ENCODE measurements at places on chromosomes 2 and 18.
A peak's percentile ranks its signal among the peaks of the same experiment; 100 is the strongest.

DNA sequence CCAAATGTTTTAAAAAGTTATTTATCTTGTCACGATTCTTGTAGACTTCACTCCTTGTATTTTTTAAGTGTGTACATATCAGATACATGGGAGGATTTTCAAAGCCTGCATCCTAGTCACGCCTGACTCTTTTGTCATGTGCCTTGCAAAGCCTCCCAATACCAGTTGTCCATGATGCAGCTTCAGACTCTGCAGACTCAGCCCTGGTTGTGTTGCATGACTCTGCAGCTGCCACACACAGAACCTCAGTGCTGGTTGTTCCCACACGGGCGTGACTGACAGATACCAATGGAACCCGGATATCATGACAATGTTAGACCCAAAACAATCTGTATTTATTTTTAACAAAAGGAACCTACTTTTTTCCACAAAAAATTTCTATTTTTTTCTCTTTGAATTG is 38.2 kb downstream of the TPO start:
- no peak for DNase-seq

DNA sequence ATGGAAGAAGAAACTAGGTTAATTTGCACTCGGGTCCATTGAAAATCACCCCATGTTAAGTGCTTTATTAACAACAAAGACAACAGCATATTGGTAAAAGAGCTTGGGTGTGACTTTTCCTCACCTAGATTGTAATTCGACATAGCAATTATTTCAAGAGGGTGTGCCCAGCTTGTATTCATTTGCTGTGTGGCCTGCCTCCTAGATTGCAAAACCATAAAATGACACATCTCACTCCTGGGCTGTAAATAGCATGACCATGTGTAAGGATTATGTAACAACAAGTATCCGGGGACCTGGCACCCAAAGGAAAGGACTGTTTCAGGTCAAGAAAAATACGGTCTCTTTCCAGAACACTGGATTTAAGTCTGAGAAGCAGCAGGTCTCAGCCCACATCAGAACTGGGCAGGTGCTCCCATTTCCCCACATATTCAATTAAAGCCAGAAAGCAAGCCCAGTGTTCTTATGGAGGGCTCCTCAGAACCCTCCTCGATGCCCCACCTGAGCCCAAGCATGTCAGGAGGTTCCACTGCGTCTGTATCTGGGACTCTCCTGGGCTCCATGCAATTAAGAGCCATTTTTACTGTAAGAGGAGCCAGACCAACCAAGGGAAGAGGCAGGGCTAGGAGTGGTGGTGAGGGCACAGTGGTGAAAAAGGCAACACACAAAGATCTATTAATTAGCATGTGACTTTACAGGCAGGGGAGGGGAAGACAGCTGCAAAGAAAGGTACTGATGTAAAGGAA is 39.2 kb downstream of the MREG start:
- peak; percentile 9 for DNase-seq

DNA sequence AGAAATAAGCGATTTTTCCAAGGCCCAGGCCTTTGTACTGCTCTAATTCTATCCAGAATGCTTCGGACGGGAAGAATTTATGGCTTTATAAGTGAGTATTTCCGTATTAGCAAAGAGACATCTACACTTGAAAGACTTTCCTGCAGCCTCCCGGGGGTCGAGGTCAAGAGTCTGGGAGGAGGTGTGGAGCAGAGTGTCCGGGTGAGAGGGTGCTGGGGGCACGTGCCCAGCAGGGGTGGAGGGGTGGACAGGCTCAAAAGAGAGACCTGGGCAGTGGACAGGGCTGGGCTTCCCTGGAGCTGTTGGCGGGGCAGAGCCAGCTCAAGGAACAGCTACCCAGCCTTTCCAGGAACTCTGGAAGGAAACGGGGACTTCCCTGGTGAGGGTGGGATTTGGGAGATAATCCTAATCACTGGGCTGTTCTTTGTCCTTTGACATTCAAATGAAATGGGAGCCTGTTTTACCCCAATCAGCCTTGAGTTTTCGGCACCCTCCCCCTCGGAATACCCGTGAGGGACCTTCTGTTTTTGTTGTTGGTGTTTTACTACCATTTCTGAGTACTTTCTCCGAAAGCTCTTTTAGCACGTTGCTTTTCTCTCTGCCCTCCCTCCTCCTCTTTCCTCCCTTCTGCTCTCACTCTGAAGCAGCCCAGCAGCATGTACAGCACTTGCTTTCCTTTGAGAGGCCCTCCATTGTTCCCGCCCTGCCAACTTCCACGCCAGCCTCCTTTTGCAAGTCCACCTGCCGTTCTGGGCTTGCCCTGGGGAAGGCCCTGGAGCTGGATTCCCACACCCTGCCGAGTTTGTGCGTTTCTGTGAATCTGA is 164.7 kb downstream of the AGAP1 start:
- DNase-seq, result no peak

GRCh38 chr18:36188916-36189315 is 1.6 kb downstream of the MOCOS start:
- no peak for DNase-seq

GRCh38 chr2:145584353-145584752 is 1064.4 kb upstream of the ZEB2 start:
- no peak for DNase-seq

GRCh38 chr2:101080211-101081068 is 70.7 kb downstream of the TBC1D8 start:
- no peak for DNase-seq

DNA sequence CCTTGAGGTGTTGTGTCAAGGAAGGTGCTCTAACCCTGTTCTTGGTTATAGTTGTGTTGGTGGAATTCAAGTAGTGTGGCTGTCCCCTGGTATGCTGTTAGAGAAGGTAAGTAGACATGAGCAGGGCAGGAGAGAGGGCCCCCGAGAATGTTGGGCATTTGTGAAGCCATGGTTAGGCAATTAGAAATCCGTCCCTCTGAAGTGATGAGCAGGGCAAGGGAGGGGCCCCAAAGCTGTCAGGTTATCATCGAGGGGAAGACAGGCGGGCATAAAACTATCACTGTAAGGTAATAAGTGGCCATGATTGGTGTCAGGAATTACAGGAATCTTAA is 5.2 kb downstream of the XRCC5 start:
- no peak for DNase-seq

GRCh38 chr2:196289000-196289399 is 117.6 kb upstream of the STK17B start:
- no peak for DNase-seq

- DNase-seq, result no peak
Observed at GRCh38 chr2:164620457-164620856, 825 bp downstream of the GRB14 start.

GRCh38 chr2:178268435-178268834 is 74.1 kb downstream of the OSBPL6 start:
- DNase-seq, result no peak

DNA sequence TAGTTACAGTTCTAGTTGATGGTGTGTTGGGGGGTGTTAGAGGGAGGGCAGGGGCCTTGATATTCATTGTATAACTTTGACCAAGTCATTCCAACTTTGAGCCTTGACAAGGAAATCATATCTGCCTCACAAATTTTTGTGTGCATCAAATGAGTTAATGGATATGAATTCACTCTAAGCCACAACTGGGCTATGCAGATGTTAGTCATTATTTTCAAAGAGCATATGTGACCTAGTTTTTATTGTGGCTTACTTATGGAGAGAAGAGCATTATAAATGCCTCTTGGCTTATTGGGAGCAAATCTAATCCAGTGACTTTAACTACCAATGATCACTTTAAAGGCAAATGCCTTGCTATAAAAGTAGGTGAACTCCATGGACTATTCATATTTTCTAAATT is 250.2 kb downstream of the LPIN1 start:
- DNase-seq, result peak; percentile 74

- DNase-seq, result no peak
Observed at GRCh38 chr2:84846041-84846663, 34.7 kb downstream of the TRABD2A start.

GRCh38 chr2:62363166-62363565 is 142.8 kb downstream of the TMEM17 start:
- DNase-seq, result no peak

DNA sequence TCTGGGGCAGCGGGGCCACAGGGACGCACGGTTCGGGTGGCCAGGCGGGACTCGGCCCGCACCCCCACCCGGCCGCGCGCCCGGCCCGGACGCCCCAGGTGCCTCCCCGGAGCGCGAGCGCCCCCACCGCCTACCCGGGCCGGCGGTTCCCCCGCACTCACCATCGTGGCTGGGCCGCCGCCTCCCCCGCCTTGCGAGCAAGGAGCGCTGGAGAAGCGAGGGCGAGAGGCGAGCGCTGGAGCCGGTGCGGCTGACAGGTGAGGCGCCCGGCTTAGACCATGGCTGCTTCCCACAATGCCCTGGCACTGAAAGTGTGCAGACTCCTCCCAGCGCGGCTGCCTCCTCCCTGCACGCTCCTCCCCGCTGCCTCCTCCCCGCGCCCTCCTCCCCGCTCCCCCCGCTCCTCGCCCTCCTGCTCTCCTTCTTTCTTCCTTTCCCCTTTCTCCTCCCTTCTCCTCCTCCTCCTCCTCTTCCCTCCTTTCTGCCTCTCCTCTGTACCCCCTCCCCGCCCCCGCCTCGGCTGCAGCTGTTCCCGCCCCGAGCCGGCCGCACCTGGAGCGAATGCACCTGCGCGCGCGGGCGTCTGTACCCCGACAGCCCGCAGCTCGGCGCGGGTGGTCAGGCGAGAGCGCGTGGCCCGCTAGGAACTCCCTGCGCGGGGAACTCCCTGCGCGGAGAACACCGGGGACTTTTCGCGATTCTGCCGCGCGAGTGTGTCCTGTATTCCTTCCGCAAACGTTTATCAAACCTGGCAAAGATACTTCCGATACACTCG is at the start of gene AP1S3:
AP1S3 (minus strand) TSS at position 296 of the 775 bp plus-strand sequence; CDS start at position 164, 132 bp downstream.
- DNase-seq, result peak; percentile 65

- DNase-seq, result peak; percentile 57
Observed at GRCh38 chr2:240568678-240569522, 616 bp downstream of the RNPEPL1 start.

GRCh38 chr2:136408795-136409194 is 290.8 kb upstream of the CXCR4 start:
- no peak for DNase-seq

DNA sequence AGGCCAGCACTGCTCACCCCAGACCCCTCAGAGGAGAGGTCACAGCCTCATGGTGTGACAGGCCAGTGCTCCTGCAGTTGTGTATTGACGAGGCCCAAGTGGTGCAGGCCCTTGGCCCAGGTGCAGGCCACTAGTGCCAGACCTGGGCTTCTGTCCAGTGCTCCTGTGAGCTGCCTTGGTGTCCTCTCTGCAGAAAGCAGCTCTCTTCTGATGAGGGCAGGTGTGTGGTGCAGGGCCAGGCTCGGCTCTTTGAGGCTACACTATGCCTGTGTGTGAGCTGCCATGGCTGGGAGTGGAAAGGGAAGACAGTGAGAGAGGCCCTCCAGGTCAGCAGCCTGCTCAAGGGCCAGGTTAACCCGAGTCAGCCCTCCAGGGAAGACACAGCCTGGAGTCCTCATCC is 17.1 kb downstream of the EHD3 start:
- no peak for DNase-seq

GRCh38 chr2:237867465-237867864 is 8.0 kb downstream of the RAMP1 start:
- no peak for DNase-seq

DNA sequence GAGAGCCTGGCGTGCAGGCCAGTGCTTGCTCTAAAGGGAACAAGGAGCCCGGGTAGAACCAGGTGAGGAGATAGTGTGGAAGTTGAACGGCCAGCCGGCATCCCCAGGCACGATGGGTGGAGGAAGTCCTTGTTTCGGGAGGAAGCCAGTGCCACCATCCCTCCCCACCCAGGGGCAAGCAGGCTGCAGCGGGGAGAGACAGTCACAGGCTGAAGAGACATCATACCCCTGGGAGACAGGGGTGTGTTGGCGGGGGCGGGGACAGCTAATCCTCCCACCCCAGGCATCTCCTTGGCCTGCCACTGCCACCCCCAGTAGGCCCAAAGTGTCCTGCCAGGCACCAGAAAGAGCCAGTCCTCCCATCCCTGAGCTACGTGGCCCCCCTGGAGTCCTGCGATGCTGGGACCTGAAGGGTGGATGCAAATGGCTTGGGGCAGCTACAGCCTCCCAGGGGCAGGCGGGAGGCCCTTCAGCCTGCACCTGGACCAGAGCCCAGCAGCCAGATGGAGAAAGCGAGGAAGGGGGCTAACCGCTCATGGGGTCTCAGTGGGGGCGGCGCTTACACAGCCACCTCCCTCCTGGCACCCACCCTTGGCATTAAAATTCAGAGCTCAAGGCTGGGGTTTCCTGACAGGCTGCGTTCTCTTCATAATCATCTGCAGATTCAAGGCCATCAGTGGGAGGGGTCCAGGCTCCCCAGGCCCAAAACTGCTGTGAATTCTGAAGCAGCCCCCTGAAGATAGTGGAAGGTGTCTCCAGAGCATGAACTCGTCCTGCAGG is 14.8 kb upstream of the GPR55 start:
- DNase-seq, result no peak

All from EL (cell line).